ENCODE measurements at places on chromosomes 3 and 15.

DNA sequence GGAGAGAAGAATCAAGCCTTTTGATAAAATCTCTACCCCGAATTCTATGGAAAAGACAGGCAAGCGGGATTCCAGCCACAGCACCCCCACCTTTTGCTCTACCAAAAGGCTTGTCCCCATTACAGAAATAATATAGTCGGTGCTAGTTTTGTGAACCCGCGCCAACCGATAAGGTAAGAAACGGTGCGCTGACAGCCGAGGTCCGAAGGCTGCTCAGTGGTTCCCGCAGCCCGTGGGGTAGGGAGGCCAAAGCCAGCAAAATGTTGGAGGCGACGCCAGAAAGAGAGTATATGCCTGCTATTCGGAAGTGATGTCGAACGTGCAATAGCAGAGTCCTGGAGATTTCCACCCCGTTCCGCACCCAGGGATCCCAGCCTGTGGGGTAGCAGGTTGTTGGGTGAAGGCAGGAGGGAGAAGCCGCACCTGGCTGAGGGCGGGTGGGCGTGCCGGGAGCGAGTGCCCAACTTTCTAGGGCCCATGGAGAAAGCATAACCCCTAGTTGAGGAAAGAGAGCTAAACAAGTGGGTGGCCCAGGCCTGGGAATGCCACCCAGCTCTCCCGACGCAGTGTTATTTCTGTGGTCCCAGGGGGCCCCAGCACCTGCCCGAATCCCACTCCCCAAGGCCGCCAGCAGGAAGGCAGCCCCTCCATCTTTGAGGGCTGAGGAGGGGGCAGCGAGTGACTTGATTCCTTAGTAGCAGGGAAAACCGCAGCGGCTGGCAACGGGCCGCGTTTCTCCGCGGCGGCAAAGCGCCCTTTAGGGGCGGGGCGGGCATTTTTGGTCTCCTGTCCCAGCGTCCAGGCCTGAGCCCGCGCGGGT is 7.9 kb upstream of the SOX2 start:
- DNase-seq, result no peak

- no peak for DNase-seq
These were observed 60.4 kb upstream of the CHD2 start for GRCh38 chr15:92839696-92840095.

DNA sequence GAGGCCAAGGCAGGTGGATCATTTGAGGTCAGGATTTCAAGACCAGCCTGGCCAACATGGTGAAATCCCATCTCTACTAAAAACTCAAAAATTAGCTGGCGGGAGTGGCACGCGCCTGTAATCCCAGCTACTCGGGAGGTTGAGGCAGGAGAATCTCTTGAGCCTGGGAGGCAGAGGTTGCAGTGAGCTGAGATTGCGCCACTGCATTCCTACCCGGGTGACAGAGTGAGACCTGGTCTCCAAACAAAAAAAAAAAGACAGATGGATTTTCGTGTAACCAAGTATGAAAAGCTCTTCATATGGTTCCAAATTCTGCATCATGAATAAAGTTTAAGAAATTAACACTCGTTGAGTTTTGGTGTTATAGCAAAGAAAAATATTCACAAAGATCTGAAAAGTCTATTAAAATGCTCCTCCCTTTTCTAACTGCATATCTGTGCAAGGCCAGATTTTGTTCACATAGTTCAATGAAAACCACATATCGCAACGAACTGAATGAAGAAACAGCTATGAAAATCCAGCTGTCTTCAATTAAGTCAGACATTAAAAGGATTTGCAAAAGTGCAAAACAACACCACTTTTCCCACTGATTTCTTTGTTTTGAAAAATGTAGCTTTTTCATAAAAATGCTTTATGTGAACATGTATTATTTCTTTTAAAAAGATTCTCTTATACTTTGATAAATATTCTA is 23.8 kb upstream of the FBLN2 start:
- peak; percentile 76 for DNase-seq

- no peak for DNase-seq
These were observed 575.6 kb downstream of the GRM7 start for GRCh38 chr3:7436542-7436941.

GRCh38 chr15:66819084-66819483 is 117.0 kb downstream of the SMAD6 start:
- no peak for DNase-seq

DNA sequence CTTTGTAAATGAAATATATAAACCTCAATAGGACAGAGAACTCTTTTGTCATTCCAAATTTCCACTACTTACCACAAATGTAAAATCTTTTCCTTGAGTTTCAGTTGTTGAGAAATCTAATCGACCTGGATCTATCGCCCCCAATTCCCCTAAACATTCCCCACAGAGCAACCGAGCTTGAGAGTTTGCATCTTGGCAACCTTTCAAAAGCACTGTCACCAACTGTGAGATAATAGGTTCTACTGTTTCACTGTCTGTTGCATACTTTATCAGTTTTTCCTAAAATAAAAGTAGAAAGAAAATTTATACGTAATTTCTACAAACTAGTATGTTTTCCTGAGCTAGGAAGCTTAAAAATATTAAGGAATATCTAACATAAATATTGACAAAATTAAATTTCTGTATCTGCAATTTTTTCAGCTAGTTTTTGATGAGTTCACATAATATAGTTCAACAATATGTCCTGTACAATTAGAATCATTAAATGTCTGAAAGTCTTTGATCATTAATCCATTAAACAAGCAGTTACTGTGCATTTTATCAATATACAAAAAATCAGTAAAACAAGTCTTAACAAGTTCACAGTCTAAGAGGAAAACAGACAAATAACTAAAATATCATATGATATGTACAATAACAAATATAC is 54.5 kb downstream of the ATR start:
- no peak for DNase-seq

DNA sequence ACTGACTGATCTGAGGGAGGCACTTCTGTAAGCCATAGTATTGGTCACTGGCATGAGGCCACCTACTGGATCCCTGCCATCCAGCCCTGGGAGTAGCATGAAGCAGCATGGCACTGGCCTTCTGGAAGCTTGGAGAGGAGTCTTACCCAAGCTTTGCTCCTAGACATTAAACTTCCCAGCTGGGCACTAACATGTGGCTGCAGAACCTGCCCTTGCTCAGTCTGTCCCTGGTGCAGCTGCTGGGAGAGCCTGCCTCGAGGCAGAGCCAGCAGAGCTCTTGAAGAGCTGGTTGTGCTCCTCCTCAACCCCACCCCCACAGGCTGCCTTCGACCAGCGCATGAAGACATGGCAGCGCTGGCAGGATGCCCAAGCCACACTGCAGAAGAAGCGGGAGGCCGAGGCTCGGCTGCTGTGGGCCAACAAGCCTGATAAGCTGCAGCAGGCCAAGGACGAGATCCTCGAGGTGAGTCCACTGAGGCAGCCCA is 17.1 kb upstream of the SNX22 start:
- DNase-seq, result no peak

- no peak for DNase-seq
These were observed 27.5 kb upstream of the TM4SF19 start for GRCh38 chr3:196365736-196366135.

- no peak for DNase-seq
These were observed 303.4 kb upstream of the CHRM5 start for GRCh38 chr15:33664947-33665346.

DNA sequence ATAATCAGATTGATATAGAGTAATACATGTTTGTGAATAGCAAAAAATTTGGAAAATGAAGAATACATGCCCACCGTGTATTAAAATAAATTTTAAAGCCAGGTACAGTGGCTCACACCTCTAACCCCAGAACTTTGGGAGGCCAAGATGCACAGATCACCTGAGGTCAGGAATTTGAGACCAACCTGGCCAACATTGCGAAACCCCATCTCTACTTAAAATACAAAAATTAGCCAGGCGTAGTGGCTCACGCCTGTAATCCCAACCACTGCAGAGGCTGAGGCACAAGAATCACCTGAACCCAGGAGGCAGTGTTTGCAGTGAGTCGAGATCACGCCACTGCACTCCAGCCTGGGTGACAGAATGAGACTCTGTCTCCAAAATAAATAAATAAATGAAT is 266.3 kb downstream of the SI start:
- no peak for DNase-seq

- DNase-seq, result no peak
These were observed 148.6 kb downstream of the SHQ1 start for GRCh38 chr3:72699631-72700030.

- DNase-seq, result no peak
These were observed 39.5 kb upstream of the GOLGA8J start for GRCh38 chr15:30043211-30043655.

DNA sequence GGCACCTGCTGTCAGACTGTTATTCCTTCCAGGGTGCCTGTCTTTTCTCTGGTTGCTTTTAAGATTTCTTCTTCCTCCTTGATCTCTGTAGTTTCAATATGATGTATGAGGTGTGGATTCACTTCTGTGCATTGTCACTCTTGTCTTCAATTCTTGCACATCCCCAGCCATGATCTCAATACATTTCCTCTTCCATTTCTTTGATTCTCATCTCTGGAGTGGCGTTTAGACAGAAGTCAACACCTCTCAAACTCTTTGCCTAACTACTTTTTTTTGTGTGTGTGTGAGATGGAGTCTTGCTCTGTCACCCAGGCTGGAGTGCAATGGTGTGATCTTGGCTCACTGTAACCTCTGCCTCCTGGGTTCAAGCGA is 224.4 kb upstream of the LYSMD4 start:
- DNase-seq, result no peak

DNA sequence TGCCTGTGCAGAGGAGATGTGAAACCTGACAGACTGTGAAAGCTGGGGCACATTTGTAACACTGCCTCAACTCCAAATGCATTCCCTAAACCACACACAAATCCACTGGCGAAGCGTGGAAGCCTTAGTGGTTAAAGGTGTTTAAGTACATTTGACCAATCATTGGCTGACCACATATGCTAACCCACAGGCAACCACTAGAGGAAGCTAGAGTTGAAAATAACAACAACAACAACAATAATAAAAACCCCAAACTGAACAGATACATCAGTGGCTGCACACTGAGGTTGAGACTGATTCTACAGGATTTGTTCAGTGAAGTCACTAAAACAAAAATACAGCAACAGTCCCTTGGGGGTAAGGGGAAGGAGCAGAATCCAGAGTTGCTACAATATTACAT is 129.7 kb downstream of the TJP1 start:
- no peak for DNase-seq

DNA sequence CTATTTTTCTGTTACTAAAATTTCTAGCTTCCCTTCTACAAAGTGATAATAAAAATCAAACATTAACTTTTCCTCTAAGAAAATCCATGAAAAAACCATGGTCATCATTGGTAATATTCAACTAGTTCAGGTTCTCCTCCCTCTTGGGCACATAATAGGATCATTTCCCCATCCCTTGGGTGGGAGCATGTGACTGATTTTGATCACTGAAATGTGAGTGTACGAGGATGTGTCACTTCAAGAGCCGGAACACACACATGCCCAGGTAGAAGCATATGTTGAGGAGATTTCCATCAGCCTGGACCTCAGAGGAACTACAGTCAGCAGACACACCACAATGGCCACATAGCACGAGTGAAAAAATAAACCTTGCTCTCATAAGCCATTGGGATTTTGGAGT is 36.1 kb downstream of the AP3S2 start:
- DNase-seq, result no peak

GRCh38 chr3:127444761-127445160 is 145.8 kb downstream of the TPRA1 start:
- no peak for DNase-seq

DNA sequence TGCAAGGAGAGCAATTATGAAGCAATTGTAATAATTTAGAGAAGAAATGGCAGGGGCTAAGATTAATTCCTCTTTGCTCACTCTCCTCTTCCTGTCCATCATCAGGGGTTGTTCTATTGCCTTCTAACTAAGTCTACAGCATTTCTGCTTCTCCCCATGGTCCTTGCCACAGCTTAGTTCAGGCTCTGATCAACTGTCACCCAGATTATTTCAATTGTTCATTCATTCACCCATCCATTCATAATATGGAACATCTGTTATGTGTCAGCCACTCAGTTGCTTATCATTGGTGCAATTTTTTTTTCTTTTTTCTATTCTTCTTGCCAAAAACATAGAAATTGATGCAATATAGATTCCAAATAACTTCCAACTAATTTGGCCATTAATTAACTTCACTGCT is 93.2 kb downstream of the CD47 start:
- DNase-seq, result no peak

DNA sequence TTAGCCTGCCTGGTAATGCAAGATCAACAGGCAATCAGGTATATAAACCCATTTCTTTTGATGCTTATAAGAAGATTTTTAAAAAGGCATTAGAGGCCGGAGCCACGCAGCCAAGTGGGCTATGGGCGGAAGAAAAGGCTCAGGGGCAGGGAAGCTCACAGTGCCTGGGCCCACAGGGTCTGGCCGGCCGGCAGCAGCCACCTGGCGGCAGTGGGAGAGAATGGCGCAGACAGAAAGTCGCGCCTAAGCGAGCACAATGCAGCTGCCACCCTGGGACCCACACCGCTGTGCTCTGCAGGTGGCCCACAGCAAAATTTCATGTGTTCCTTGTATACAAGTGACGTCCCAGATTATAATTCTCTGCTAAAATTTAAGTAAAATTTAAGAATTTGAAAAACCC is 448.6 kb upstream of the RASGRP1 start:
- no peak for DNase-seq

GRCh38 chr3:130604806-130605205 is 87.8 kb downstream of the COL6A6 start:
- DNase-seq, result no peak

DNA sequence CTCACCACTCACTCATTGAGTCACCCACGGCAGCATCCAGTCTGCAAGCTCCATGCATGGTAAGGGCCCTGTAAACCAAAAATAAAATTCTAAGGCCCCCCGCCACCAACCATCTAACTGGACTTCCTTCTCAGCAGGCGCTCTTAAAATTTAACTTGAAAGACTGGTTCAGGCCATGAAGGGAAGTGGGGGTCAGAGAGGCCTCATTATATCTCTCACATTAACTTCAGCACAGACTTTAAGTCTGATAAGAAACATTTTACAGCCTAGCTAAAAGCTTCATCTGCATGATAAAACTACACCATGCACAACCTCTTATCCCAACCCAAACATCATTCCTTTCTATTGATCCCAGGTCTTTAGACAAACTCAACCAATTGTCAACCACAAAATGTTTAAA is 38.5 kb downstream of the FBLN2 start:
- DNase-seq, result no peak

- DNase-seq, result peak; percentile 59
These were observed 15.4 kb upstream of the RFC4 start for GRCh38 chr3:186821429-186822387.

DNA sequence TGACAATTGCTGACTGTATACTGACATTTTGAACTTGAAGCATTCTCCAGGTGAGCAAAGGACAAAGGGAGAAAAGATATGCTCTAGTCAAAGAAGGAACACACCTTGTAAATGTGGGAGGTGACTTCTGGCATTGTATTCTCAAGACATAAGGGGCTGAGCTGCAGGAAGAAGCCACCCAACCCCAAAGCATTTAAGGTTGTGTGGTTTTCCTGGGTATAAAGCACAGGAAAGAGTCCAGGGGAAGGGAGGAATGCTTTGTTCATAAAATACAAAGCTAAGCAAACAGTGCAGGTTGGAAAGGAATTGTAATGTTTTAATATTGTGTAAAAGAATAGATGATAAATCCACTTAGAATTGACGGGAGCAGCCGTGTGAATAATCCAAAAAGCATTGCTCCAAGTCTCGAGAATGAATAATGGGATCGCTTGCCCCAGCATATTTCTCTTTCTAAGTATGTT is 102.4 kb upstream of the LRIG1 start:
- no peak for DNase-seq

GRCh38 chr15:68550498-68551295 is 28.1 kb upstream of the CORO2B start:
- no peak for DNase-seq

- DNase-seq, result no peak
These were observed 220.8 kb downstream of the RPLP1 start for GRCh38 chr15:69673291-69673881.
